NCI-H2171 (cell line): ENCODE measurements at places on chromosomes 3 and 15.

GRCh38 chr15:64429448-64429847 lies 30.9 kb upstream of the ZNF609 start:
- no peak for DNase-seq

DNA sequence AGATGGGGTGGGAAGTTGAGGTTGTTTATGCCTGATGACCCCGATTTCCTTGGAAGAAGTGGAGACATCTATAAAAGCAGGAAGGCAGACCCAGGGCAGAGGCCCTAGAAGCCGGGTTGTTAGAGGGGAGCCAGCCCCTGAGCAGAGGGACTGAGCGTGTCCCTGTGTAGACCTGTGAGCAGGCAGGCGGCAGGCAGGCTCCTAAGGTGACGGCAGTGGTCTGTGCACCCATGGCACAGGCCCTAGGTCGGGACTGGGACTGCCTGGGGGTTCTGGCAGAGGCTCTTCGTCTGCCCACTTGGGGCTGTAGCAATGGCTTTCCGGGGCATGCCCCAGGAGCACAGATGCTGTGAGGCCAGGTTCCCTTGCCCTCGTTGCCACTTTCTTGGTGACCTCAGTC lies 9.9 kb downstream of the SEMA4B start:
- DNase-seq, result no peak

DNA sequence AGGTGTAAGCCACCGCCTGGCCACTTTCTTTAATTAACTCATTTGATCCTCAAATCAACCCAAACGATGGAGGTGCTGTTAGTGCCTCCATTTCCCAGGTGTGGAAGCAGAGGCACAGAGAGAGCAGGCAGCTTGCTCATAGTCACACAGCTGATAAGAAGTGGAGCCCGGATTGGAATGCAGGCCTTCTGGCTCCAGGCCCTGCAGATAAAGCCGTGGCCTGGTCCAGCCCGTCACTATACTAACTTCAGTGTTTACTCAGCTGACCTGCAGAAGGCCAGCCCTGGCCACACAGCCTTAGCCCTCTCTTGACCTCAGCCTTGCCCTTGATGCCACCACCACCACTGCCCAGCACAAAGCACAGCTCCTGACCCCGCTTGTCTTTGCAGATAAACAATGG lies 116.7 kb downstream of the NUP210 start:
- DNase-seq, result no peak

DNA sequence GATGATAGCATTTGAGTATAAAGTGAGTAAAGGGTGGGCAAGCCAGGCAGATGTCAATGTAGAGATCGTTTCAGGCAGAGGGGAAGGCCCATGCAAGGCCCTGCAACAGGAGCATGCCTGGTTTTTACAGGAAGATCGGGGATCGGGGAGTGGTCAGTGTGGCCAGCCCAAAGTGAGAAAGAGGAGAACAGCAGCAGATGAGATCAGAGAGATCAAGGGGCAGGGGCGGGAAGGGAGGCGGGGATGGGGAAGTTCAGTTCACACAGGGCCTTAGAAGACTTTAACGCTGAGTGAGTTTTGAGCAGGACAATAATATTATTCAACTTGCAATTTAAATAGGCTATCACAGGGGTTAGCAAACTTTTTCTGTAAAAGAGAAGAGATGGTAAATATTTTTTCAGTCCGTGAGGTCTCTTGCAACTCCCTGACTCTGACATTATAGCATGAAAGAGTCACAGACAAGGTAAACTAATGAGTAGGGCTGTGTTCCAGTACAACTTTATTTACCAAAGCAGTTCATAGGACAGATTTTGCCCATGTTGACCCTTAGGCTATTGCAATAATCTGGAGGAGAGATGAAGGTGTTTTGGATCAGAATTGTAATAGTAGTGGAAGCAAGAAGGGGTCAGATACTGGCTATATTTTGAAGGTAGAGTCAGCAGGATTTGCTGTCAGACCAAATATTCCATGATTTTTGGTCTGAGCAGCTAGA lies 12.4 kb upstream of the CD47 start:
- no peak for DNase-seq

GRCh38 chr3:48412375-48413001 lies 17.4 kb downstream of the PLXNB1 start:
- no peak for DNase-seq

DNA sequence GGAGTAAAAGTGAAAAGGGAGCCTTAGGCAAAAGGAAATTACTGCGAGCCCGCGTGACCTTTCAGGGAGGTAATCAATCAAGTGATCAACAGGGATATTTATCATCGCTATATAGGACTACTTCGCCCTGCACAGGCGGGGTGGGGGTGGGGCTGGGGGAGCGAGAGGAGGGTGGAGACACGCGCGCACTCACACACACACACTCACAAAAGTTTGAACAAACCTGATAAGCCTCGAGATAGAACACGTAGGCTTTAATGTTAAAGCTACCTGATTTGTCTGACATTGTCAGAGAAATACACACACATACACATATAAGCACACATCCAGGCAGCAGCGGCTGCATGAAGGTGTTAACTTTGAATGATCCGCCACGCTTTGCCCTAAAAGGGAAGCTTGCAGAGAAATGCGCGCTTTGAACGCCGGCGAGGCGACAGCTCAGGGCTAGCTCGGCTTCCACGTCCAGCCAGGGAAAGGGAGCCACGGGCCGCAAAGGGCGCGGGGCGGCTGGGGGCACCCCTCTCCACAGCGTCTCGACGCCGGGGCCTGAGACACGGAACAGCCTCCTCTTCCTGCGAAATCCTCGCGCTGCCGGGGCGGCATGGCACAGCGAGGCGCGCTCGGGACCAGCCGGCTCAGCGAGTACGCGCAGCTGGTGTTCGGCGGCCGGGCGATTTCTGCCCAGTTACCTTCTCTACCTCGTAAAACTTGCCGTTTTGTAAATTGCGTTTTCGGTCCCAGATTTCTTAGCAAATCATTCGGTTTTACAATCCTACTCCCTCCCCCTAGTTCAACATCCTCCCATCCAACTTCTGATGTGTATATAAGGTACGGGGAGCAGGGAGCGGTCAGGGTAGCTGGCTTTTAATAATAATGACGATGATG lies 4.8 kb upstream of the MECOM start:
- DNase-seq, result peak; percentile 8

GRCh38 chr3:100097919-100098783 lies 16.1 kb downstream of the FILIP1L start:
- DNase-seq, result no peak

DNA sequence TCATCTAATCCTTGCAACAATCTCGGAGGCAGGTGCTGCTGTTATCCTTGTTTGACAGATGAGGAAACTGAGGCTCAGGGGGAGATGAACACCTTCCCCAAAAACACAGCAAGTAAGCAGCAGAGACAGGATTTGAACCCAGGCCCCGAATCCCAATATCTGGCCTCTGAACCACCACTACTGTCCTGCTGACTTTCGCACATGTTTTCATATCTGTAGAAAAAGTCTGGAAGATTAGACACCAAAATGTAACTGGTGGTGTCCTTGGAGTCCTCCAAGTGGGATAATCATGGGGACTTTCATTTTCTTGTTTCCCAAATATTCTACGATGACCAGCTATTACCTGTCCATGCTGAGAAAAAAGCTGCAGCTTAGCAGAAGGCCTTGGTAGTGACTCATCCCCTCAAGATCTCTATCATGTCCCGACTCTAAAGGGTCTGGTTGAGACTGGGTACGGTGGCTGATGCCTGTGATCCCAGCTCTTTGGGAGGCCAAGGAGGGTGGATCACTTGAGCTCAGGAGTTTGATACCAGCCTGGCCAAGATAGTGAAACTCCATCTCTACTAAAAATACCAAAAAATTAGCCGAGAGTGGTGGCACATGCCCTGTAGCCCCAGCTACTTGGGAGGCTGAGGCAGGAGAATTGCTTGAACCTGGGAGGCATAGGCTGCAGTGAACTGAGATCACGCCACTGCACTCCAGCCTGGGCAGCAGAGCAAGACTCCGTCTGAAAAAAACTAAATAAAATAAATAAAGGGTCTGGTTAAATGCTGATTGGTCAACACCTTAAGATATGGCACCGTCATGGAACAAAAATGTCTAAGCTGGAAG lies 8.6 kb downstream of the IRAK2 start:
- no peak for DNase-seq

DNA sequence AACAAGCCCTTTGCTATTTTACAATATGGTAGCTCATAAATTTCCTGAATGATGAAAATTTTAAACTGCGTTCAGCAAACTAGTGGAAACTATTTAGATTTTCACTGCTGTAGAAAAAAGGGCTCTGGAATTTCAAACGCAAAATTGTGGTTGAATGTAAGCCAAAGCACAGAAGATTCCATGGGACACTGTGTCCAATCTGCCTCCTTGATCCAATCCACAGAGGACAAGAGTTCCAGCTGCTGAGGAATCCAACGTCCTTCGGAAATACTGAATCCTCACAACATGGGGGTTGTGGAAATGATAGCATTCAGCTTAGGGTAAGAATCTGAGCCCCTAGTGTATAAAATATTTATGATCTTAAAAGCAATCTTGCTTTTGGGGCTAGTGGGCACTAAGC lies 161.0 kb downstream of the PLD1 start:
- DNase-seq, result no peak

GRCh38 chr15:92395098-92395635 lies 1.5 kb downstream of the ST8SIA2 start:
- no peak for DNase-seq
